DND-41 (cell line): ENCODE measurements at places on chromosomes 5 and 9.
A peak's percentile ranks its signal among the peaks of the same experiment; 100 is the strongest.

DNA sequence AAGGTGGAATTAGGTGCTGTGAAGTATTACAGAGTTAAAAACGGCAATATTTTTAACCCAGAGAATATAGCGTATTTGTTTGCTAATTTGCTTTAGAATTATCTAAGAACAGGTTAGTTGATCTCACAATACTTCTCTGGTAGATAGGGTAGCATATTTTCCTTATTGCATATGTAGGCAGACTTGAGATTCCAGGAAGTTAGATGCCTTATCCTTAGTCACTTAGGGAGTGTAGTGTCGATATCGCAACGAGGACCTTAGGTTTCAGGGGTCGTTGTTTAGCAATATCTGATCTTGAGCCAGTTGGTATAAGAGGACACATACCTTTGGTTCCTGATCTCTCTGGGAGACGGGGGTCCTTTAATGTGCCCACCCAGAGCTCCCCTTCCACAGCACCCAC is 28.5 kb upstream of the IL6ST start:
- no peak for DNase-seq
- H3K36me3 ChIP-seq = no peaks in the 10 kb centered on the region
- no peak overlapping the region for H3K27ac ChIP-seq
- no peak overlapping the region for H3K4me3 ChIP-seq
- H3K4me1 ChIP-seq = peaks cover 8% of the 10 kb centered on the region; the same call in 1 of the 2 replicates
- no peaks in the 10 kb centered on the region for H3K27me3 ChIP-seq

DNA sequence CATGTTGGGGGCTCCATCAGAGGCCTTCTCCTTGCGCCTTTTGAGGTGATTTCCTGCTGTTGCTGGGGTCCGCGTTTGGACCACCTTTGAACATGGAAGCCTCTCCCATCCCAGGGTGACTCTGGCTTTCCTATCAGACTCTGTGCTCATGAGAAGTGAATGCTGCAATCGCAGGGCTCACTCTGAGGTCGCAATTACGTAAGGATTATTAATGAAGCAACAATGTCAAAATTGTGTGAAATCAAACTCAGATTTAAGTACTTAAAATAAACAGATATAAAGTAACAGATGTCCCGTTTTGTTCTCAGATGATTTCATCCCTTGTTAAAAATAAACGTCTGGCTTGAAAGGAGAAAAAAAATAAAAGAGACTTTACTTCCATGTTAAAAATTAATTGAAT is 634.2 kb downstream of the BNC2 start:
- H3K27ac ChIP-seq = no peak overlapping the region
- no peaks in the 10 kb centered on the region for H3K4me1 ChIP-seq
- DNase-seq = no peak
- no peak overlapping the region for H3K4me3 ChIP-seq

GRCh38 chr5:541539-542318 is 17.5 kb upstream of the SLC9A3 start:
- no peaks in the 10 kb centered on the region for H3K36me3 ChIP-seq
- H3K27me3 ChIP-seq = no peaks in the 10 kb centered on the region
- no peak for DNase-seq
- no peak overlapping the region for H3K4me3 ChIP-seq
- H3K4me1 ChIP-seq = 0 out of 2 replicates have a peak, but pooled peaks cover 3% of the 10 kb centered on the region
- no peak overlapping the region for H3K27ac ChIP-seq

- no peak overlapping the region for H3K27ac ChIP-seq
- no peak overlapping the region for H3K4me3 ChIP-seq
- DNase-seq = no peak
- H3K4me1 ChIP-seq = peaks cover 26% of the 10 kb centered on the region
- no peaks in the 10 kb centered on the region for H3K27me3 ChIP-seq
Observed at GRCh38 chr9:122155796-122156195, 3.8 kb downstream of the NDUFA8 start.

DNA sequence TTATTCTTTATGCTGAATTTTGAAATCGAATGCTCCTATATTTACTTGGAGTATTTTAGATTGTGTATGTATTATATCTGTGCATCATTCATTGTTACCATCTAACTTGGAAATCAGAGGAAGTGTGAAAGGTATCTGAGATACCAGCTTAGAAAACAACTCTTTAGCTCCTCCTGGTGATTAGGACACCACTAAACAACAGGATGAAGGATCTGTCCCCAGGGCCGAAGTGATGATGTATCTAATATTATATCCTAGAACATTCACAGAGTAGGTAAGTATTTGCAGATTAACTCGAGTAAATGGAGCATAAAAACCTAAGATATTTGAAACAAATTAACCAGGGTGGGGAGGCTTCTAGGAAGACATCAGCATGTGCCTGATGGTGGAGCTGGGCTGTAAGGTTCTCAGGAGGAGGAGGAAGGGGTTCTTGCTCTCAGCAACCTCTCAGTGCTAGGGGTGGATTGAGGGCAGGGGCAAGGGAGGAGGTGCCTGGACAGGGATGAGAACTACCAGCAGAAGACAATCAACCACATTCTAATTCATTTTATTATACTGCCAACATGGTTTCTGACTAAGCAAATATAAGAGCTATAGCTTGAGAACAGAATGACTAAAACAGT is 2.6 kb upstream of the NFIL3 start:
- peaks cover 25% of the 10 kb centered on the region for H3K4me1 ChIP-seq
- no peak overlapping the region for H3K4me3 ChIP-seq
- H3K27ac ChIP-seq = no peak overlapping the region

- no peaks in the 10 kb centered on the region for H3K36me3 ChIP-seq
- no peak overlapping the region for H3K4me3 ChIP-seq
- no peaks in the 10 kb centered on the region for H3K4me1 ChIP-seq
Observed at GRCh38 chr9:105959531-105959930, 265.2 kb downstream of the TMEM38B start.

GRCh38 chr5:136047858-136048257 is 19.1 kb downstream of the TGFBI start:
- H3K4me3 ChIP-seq = no peak overlapping the region
- peaks cover 2% of the 10 kb centered on the region; the same call in 1 of the 2 replicates for H3K4me1 ChIP-seq
- DNase-seq = no peak
- H3K27ac ChIP-seq = no peak overlapping the region

- H3K36me3 ChIP-seq = no peaks in the 10 kb centered on the region
- no peak for DNase-seq
- no peak overlapping the region for H3K27ac ChIP-seq
- H3K4me1 ChIP-seq = no peaks in the 10 kb centered on the region
Observed at GRCh38 chr5:31720004-31720403, 81.1 kb downstream of the PDZD2 start.

DNA sequence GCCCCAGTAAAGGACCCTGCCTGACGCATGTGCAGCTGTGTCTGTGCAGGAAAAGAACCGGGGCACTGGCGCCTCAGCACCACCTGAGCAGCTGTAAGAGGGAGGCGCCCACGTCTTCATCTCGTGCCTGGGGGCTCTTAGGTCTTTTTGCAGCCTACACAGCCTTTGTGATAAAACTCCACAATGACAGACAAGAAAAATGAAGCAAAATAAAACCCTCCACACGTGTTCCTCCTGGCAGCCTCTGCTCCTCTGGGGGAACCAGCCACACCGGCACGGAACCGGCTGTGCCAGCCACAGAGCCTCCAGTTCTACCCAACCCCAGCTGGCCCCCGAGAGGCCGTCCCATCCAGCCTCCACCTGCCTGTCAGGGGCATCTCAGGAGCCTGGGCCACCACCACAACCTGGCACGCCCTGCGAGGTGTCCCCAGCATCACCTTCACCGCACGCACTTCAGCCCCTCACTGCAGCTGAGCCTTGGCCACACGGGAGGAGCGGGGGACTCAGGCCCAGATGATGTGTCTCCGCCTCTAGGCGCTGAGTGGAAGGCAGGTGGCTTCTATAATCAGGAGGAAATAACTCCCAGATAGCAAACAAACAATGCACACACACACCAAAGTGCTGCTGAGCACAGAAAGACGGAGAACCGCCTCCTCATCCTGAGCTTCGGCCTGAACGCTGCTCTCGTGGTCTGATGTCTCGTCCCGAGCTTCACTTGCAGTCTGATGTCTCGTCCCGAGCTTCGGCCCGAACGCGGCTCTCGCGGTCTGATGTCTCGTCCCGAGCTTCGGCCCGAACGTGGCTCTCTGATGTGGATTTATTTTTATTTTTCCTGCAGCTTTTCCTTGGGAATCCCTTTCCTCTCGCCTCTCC is 28.6 kb upstream of the NSMF start:
- no peak overlapping the region for H3K27ac ChIP-seq
- no peaks in the 10 kb centered on the region for H3K36me3 ChIP-seq
- no peak overlapping the region for H3K4me3 ChIP-seq
- H3K4me1 ChIP-seq = no peaks in the 10 kb centered on the region
- no peak for DNase-seq
- H3K27me3 ChIP-seq = no peaks in the 10 kb centered on the region

GRCh38 chr5:8458038-8458383 is 589.1 kb downstream of the MTRR start:
- H3K27me3 ChIP-seq = no peaks in the 10 kb centered on the region
- peaks cover 33% of the 10 kb centered on the region for H3K4me1 ChIP-seq
- peaks cover 14% of the 10 kb centered on the region for H3K36me3 ChIP-seq
- H3K27ac ChIP-seq = peak overlapping the region; percentile 70
- no peak for DNase-seq

DNA sequence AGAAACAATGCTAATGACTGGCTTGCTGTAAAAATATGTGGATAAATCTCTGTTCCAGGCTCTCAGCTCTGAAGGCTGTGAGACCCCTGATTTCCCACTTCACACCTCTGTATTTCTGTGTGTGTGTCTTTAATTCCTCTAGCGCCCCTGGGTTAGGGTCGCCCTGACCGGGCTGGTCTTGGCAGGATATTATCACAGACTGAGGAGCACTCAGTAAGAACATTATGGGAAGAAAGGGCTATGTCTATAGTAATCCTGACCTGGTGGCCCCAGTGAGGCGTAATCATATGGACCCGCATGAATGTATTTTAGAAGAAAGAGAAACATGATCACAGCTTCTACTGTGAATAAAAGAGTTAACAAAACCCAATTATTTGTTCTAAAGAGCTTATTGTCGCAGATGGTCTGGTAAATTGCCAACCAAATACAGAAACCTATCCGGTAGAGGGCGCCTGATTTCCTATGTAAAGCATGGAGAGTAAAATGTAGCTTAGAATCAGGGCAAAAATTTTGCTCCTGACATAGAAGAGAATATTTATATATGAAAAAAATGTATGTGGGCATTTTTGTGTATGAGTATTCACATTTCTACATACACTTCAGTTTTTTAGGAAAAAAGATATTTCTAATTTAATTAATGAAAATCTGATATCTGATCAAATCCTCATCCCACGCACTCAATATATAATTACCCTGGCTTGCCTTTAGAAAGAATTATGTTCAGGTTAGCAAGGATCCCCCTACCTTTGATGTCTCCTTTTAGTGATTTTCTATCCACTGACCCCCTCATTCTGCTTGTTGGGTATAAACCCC is 5.8 kb upstream of the IFNA1 start:
- H3K27ac ChIP-seq = no peak overlapping the region
- H3K27me3 ChIP-seq = peaks cover 3% of the 10 kb centered on the region
- H3K4me3 ChIP-seq = no peak overlapping the region
- H3K36me3 ChIP-seq = no peaks in the 10 kb centered on the region

DNA sequence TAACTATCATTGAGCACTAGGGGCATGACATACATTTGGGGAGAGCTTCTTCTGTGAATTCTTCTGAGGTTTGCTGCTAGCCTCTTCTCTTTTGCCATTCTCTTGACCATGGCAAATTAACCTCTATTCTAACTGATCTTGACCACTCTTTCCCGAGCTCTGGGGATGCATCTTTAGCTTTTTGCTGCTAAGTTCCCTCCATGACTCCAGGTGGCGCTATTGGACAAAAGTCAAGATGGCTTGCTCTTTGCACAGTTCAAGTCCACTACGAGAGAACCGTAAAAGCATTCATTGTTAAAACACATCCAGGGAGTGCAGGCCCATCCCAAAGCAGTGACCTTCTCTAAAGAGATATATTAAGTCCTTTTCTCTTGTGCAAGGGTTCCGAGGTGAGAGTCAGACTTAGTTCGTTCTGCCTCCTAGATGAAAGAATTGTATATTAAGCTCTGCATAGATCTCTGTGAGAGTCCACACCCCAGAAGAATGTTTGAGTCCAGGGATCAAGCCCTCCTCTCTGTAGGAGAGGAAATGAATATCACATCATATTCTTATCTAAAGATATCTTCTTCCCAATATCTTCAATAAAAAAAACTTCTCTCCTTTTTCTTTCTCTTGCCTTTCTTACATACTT is 1152.9 kb upstream of the CDH6 start:
- H3K4me3 ChIP-seq = no peak overlapping the region
- no peak overlapping the region for H3K27ac ChIP-seq
- no peaks in the 10 kb centered on the region for H3K36me3 ChIP-seq
- no peaks in the 10 kb centered on the region for H3K27me3 ChIP-seq
- DNase-seq = no peak
- no peaks in the 10 kb centered on the region for H3K4me1 ChIP-seq

GRCh38 chr5:31196309-31196708 is 2.8 kb downstream of the CDH6 start:
- no peaks in the 10 kb centered on the region for H3K4me1 ChIP-seq
- no peaks in the 10 kb centered on the region for H3K36me3 ChIP-seq
- DNase-seq = no peak
- H3K4me3 ChIP-seq = no peak overlapping the region
- no peaks in the 10 kb centered on the region for H3K27me3 ChIP-seq

DNA sequence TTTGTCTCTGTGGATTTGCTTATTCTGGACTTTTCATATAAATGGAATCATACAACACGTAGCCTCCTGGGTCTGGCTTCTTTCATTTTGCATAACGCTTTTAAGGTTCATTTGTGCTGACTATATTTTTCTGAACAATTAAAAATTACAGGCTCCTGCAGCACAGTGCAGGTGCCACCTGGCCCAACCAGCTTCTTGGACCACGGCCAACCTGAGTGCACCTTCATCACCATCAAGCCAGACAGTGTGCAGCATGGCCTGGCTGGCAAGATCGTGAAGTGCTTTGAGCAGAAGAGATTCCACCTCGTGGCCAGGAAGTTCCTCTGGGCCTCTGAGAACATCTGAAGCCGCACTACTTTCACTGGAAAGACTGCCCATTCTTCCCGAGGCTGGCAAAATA is 53.5 kb upstream of the COL15A1 start:
- H3K27me3 ChIP-seq = peaks cover 4% of the 10 kb centered on the region
- no peaks in the 10 kb centered on the region for H3K4me1 ChIP-seq
- H3K36me3 ChIP-seq = no peaks in the 10 kb centered on the region

DNA sequence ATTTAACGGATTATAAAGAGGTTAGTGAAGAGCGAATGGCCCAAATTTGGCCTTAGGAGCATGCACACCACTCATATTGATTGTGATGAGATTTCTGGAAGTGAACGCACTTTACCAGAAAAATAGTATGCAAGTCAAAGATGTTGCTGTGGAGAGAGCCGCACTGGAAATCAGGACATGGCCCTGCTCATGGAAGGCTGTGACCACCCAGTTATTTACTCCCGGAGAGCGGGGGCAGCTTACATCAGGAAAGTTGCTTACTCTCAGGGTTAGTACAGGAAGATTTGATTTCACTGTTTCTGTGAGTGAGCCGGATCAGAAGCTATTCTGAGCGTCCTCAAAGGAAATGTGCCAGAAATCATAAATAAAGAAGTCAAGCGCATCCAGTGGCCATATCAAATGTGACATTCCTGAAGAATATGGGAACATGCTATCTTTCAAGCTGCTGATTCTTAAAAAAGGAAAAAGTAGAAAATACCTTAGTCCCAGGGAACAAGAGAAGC is 42.9 kb upstream of the STRBP start:
- H3K27me3 ChIP-seq = no peaks in the 10 kb centered on the region
- no peak overlapping the region for H3K4me3 ChIP-seq
- DNase-seq = no peak
- no peak overlapping the region for H3K27ac ChIP-seq

- no peak overlapping the region for H3K4me3 ChIP-seq
- DNase-seq = no peak
- no peaks in the 10 kb centered on the region for H3K36me3 ChIP-seq
Observed at GRCh38 chr5:159616952-159617351, 286.7 kb upstream of the IL12B start.
